ENCODE measurements at places on chromosomes 4 and X.

- DNase-seq = no peak
Observed at GRCh38 chrX:111608724-111609123, 72.2 kb upstream of the ALG13 start.

DNA sequence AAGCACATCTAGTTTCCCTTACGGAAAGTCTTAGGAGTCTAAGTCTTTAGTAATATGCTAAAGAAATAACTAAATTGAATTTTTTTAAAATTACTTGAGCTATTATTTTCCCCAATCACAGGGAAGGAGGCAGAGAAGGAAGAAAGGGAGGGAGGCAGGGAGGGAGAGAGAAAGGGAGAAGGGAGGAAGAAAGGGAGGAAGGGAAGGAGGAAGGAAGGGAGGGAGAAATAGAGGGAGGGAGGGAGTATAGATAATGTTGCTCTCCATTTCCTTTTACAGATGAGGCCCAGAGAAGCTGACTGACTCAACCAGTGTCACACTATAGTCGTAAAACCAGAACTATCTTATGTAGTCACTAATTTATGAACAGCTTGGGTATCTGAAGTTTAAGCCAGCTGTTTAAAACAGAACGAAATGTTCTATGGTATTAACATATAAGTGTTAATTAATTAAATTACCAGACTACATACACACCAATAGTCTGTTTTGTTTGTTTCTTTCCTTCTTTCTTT lies 14.6 kb downstream of the SH3RF1 start:
- DNase-seq = no peak

DNA sequence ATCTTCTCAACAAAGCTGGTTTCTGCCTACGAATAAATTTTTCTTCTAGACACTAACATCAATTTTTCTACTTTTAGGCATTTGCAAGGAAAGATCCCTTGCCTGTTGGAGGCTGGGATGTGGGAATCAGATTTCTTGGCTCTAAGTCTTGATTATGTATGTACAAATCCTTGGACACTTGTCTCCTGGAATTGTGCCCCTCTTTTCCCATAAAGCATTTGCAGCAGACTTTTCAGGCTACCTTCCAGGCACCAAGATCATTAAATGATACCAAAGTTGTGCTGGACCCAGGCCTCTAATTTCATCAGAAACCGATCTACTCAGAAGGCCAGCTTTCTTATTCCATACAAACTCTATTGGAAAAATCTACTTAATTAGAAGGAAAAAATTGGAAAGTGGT lies 339.5 kb upstream of the DIPK2B start:
- no peak for DNase-seq

GRCh38 chrX:123348468-123348867 lies 164.4 kb downstream of the GRIA3 start:
- no peak for DNase-seq

DNA sequence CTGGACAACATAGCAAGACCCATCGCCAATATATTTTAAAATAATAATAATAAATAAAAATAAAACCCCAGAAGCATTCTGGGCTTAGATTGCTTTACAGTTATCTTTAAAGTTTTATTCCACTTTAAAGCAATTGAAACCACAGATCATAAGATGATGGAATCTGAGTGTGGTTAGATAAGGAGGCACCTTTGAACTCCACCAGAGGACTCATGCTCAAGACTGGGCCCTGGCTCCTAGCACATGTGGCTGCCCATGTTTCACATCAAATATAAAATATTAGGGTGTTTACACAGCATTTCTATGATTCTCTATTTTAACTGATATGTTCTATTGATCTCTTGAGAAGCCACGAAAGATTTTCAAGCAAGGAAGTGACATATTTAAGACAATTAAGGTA lies 52.6 kb upstream of the BBS12 start:
- no peak for DNase-seq

DNA sequence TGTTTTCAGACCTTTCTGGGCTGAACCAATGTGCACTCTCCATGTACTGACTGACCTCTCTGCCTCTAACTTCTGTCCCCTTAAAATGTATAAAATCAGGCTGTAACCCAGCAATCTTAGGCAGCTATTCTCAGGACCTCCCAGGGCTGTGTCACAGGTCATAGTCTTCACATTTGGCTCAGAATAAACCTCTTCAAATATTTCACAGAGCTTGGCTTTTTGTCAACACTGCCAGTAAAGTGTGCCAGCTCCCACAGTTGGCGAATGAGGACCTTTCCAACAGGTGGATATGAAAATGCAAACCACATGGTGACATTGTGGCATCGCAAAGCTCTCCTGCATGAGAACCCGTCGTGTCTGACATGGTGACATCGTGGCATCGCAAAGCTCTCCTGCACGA lies 76.4 kb downstream of the ACOX3 start:
- no peak for DNase-seq

GRCh38 chr4:147683188-147683591 lies 773 bp downstream of the PRMT9 start:
- DNase-seq = no peak

GRCh38 chr4:91113130-91113706 lies 986.0 kb downstream of the CCSER1 start:
- no peak for DNase-seq

DNA sequence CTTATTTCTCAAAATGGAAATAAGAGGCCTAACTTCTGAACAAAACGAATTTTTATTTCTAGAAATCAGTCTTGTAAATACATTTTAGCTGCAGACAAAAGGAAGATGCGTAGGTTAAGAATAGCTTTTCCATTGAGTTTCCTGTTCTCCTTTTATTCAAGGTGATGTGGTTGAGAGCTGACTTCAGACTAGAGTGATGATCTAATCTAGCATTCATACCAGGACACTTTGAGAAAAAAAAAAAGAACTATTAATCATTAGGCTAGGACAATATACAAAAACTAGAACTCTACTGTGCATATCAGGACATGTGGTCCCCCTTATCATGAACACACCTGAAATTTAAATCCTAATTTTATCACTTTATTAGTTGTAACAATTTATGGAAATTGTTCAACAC lies 884.5 kb upstream of the EPHA5 start:
- no peak for DNase-seq

DNA sequence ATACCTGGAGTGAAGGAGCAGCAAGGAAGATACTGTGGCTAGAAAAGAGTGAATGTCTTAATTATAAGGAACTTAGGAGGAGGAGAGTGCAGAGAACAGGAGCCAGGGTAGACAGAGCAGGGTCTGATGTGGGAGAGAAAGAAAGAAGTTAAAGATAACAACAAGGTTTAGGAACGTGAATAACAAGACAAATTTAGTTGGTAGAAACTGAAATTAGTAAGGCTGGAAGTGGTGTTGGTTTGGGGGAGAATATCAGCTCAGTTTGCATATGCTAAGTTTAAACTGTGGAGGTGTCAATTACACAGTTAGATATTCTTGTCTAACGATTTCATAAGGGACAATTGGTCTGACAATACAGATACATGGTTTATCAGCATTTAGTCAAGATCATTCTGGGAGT lies 1123.7 kb upstream of the PABPC4L start:
- DNase-seq = no peak

GRCh38 chrX:46643636-46644035 lies 70.1 kb downstream of the CHST7 start:
- no peak for DNase-seq

- no peak for DNase-seq
Observed at GRCh38 chr4:47419296-47419695, 44.2 kb downstream of the COMMD8 start.

DNA sequence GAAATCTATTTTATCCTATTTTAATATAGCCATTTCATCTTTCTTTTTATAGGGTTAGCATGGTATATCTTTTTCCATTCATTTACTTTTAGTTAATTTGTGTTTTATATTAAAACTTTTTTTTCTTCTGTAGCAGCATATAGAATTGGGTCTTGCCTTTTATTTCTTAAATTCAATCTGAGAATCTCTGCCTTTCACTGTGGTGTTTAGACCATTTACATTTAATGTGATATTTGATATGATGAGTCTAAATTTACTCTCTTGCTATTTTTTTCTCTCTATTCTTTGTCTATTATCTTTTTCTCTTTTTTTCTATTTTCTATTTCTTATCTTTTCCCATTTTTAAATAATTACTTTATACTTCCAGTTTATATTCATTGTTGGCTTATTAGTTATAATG lies 105.4 kb upstream of the HAND2 start:
- no peak for DNase-seq

GRCh38 chr4:73892966-73893365 lies 23.8 kb downstream of the CXCL1 start:
- no peak for DNase-seq

- no peak for DNase-seq
Observed at GRCh38 chr4:113788888-113789287, 27.4 kb upstream of the CAMK2D start.

- no peak for DNase-seq
Observed at GRCh38 chrX:57905141-57905540, 5.1 kb downstream of the ZXDA start.

- DNase-seq = no peak
Observed at GRCh38 chr4:98482847-98483806, 175.3 kb downstream of the TSPAN5 start.

- no peak for DNase-seq
Observed at GRCh38 chr4:105102016-105102415, 44.7 kb upstream of the TET2 start.

DNA sequence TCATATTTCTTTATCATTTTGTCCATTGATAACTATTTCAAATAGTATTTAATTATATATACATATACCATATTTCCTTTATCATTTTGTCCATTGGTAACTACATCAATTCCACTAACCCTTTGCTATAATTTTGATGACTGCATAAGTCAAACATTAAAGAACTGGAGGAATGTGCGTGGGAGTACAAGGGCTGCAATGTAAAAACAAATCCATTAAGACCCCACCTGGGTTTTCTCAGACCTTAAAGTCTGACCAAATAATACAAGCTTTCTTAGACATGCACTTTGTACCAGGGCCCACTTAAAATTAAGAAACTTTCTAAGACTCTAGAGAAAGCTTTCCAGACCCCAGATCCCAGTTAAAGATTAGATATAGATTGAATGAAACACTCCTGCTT lies 1622.4 kb upstream of the PCDH10 start:
- no peak for DNase-seq

- no peak for DNase-seq
Observed at GRCh38 chr4:25956260-25956659, 42.2 kb downstream of the SMIM20 start.

GRCh38 chr4:97950836-97951235 lies 192.4 kb downstream of the STPG2 start:
- DNase-seq = no peak

DNA sequence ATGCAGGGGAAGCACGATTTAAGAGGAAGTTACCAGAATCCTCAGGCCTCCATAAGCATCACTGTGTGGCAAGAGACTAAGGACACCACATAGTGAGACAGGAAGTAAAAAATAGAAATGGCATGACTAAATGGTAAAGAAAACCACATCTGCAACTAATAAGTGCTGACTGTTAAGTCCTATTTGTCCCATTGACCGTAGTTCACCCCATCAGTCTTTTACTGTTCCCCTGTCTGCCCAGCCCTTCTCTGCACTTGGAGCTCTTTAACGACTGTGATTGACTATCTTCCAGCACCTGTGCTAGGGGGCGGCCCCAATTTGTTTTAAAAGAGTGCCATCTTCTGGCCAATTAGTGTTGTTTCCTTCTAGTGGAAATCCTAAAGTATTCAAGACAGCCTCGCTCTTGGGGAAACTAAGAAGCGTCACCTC lies 94.2 kb downstream of the MAOA start:
- DNase-seq = peak; percentile 3

DNA sequence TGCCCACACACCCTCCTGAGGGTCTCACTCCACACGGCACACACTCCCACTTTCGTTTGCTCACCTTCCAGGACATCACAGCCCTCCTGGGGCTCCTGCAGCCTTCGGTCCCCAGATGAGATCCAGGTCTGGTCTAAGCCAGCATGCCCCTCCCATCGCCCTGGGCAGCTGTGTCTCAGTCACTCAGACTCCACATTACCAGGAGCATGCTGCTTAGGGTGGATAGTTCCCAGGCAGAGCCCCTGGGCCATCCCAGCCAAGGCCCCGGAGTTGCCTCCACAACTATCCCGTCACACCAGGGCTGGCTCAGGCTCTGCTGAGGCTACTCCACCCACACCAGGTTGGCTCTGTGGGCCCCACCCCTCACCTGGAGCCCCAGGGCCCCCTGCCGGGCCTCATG lies 50.4 kb upstream of the PSAPL1 start:
- DNase-seq = no peak

DNA sequence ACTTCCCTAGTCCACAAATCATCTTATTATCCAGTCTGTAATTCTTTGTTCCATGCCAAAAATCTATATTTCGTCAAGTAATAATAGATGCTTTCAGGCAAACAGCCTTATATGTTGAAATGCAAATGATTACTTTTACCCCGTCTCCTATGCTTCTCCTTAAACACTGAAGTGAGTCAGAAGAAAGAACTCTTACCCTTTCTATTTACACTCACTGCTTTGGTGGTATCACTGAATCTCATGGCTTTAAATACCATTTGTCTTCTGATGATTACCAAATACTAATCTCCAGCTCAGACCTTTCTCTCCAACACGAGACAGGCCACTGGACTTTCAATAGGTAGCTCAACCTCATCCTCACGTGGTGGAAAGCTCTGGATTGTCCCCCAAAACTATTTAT lies 558.1 kb downstream of the IL1RAPL1 start:
- DNase-seq = no peak

GRCh38 chr4:99755223-99755944 lies 61.2 kb upstream of the DAPP1 start:
- DNase-seq = no peak

DNA sequence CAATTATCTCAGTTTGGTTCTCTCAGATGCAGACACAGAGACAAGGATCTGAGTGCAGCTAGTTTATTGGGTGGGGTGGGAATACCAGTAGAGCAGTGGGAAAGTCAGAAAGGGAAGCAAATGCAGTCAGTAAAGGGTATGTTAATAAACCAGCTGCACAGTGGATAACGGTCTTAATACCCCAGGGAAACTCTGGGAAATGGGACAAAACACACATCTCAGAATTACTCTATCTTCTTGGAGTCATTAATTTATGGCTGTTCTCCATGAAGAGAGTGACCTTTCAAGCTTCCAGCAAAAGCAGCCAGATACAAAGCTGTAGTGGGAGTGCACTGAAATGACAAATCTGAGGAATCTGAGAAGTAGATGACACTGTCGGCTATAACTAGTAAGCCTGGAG lies 73.3 kb upstream of the NALF2 start:
- DNase-seq = no peak

DNA sequence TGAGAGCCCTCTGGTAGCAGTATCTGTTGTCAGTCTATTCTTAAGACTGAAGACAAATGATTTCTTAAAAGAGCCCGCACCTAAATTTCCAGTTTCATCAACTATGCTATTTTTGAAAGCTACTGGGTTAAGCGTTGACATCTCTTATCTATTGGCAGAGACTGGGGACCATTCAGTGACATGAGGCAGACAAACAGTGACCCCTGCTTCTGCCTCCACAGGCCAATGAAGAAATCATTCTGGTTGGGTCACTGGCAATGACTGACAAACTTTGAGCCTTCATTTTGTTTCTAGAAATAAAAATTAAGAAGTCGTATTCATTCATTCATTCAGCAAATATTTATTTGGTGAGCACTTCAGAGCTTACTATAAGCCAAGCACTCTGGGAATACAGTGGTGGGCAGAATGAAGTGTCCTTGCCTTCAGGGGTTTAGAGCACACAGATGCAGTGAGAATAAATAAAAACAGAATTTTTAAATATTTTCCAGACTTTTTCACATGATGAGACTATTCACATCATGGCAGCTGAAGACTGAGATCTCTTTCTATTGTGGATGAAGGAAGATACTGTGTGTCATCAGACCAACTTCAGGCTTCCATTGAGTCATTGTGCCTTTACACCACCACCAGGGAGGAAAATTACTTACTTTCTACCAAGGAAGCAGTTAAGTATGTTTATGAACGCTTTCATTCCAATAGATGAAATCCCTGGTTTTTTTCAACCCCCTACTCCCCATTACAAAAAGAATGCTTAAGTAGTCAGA lies 36.0 kb downstream of the SORBS2 start:
- DNase-seq = no peak

All from NCI-H2171 (cell line).